ENCODE measurements at places on chromosomes 7 and 10.
A peak's percentile ranks its signal among the peaks of the same experiment; 100 is the strongest.

DNA sequence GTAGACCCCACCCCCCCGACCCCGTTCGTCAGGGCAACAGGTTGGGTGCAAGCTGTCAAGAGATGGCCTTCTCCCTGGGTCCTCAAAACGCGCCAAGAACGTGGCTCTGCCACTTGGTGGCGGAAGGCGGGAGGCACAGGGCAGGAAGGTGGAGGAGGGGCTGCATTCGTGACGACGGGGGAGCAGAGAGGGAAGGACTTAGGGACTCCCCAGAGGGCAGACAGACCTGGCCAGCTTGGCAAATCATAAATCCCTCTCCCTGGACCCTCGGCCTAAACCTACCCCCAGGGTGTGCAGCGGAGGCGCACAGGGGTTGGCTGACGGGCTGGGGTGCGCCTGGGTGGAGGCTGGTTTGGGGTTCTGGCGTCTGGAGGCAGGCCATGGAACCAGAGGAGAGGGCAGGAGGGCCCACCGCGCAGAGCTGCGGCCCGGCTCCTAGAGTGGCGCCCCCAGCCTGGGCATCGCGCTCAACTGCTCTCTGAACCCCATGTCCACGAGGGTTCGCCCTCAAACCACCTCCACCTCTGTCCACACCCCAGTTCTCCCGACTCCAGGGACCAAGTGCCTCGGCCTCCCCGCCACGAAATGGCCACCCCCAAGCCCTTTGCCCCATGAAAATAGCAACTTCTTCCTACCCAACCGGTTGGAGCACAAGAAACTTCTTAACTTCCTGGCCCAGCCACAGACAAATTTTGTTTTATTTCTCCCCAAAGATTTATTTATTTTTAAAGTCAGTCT, 10.8 kb upstream of the GATA3 start:
- peak; percentile 57 for DNase-seq

DNA sequence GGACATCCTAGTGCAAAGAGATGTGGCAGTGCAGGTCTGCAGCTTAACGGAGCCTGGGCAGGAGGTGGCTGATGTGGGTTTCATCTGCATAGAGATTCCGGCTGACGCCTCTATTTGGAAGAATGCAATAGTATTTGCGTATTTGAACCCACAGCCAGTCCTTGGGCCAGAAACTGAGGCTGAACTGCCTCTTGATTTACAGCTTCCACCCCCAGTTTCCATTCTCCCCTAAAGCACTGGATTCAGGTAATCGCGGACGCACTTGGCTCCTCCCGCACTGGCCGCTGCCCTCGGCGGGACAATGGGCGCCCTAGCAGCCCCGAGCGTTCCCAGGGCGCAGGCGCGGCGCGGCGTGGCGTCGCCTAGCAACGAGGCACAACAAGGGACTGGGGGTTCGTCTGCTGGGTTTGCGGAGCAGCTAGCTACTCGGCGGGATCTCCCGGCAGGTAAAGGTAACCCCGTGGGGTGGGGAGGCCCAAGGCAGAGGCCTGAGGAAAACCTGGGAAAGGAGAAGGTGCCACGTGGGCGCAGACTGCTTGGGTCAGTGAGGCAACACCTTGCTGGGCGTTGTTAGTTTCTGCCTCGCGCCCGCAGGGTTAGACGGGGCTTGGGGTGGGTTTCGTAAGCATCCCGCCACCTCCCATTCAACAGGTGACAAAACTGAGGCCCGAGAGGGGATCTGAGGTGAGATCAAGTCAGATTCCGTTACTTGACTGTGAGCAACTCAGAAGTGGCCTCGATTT, at the start of gene ARMC3:
Gene ARMC3 (plus strand): TSS at position 393 of the 743 bp plus-strand sequence. CDS start 3,944 bp downstream, outside the sequence.
- DNase-seq, result peak; percentile 82

- DNase-seq, result no peak
Measured at GRCh38 chr10:3009341-3009740, 58.0 kb upstream of the PFKP start.

- DNase-seq, result no peak
Measured at GRCh38 chr10:27525819-27526218, 21.7 kb downstream of the RAB18 start.

GRCh38 chr7:151504715-151505326, 14.9 kb downstream of the RHEB start:
- DNase-seq, result no peak

DNA sequence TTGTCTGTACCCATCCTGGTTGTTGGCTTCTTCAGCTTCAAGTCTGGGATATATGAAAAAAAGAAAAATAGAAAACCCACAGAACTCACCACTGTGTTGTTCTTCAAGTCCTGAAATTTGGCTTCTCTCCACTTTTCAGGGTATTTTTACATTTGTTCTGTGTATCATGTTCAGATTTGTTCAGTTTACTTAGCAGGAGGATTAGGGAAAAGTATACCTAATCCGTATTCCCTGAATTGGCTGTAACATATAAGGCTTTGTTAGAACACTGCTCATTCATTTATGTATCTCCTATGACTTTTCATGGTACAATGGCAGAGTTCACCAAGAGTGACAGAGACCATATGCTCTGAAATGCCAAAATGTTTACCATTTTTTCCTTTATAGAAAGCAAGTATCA, 146.9 kb downstream of the PTN start:
- DNase-seq, result no peak

DNA sequence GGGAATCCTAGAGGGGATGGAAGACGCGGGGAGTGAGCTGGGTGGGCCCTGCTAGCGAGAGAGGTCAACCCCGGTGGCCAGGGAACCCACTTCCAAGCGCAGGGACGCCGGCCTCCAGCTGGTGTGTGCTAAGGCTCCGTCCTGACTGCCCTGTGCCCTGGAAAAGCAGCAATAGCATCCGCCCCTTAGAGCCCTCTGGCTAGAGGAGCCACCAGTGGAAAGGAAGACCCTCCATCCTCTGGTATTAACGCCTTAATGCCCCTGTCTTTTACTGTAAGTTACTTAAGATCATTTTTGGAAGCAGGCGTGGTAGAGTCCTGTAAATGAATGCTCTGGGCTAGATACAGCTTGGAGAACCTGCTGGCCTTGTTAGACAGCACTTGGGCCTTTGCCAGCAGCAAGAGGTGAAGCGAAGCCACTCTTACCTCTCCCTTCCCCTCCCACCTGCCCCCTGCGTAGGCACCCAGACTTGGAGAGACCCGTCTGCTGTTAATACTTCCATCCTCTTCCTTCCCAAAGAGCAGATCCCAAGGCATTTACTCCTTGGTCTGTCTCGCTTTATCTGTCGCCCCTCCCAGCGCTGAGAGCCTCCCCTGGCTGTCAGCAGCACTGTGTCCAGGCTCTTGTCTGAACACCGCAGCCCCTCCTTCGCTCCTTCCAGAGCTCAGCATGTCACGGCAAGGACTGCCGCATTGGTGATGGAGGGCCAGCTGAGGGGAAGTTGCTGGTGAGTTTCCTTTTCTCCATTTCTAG, 4.6 kb downstream of the REPIN1 start:
- no peak for DNase-seq

DNA sequence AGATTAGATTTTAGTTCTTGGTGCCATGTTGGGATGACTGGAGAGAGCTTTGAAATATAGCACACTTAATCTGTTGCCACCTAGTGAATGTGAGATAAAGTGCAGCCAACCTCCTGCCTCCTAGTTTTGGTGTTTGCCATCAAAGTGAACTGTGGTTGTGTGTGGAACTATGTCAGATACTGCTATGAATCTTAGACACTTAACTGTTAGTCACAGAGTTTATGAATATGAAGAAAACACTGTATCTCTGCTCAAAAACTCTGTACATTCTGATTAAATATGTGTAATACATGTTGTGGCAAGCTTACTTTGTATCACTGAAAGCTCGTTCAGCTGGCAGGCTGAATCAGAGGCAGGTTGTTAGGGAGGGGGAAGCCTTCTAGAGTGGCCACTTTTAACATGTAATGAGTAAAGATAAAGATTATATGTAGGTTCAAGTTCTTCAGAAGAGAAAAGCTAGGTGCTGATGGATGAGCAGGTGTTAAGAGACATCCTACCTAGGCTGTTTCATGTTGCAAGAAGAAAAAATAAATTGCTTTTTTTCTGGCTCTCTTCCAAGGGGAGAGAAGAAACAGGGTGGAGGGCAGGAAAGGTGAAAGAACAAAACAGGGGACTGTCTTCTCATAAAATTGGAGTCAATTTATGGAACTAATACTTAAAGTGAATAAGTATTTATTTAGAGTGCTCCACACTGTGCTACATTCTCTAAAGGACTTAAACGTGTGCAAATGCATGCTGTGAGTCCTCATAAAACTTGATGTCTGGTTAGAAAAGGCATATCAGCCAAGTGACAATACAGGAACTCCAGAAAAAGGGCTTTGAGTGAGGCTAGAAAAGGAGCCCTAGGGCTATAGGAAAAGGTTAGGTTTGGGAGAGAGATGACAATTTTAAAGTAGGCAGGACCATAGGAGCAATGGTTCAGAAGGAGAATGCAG, 14.1 kb upstream of the LAMB1 start:
- no peak for DNase-seq

DNA sequence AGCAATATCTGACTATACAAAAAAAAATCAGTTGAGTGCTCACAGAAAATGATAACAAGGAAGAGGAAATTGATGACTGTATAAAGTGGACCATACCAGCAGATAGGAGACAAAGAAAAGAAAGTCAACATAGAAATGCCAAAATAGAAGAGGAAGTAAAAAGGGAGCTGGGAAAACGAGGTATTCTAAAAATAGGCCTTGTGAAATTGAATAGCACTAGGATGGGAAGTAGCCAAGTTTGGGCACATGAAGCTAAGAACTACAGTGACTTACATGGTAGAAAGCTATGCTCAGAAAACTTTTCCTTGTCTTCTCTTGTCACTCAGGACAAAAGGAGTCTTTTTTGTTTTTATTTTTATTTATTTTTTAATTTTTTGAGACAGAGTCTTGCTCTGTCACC, 76.2 kb upstream of the APBB1IP start:
- no peak for DNase-seq
